ENCODE measurements at places on chromosomes 12 and 14.

GRCh38 chr12:55673638-55674037 is 34.1 kb downstream of the ITGA7 start:
- no peak for DNase-seq

DNA sequence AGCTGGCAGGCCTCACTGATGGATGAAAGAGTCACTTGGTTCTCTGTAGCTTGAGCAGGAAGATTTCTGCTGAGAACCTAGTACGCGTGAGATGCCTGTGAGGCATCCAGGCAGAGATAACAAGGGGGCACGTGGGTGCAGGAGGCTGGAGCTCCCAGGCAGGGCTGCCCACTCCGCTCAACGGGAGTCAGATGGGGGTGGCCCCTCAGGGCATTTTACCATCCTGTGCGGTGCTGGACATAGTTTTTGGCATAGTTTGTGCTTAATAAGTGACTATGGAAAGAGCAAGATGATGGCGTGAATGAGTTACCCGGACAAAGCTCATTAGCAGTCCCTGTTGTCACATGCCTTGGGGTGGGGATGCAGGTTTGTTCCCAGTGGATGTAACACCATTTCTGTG is 182.8 kb downstream of the TSPAN9 start:
- DNase-seq = no peak

- DNase-seq = no peak
Observed at GRCh38 chr12:131223171-131223761, 269.6 kb downstream of the ADGRD1 start.

GRCh38 chr12:70686299-70686698 is 49.1 kb upstream of the PTPRB start:
- DNase-seq = no peak

GRCh38 chr14:52741865-52742264 is 11.9 kb downstream of the STYX start:
- no peak for DNase-seq

- peak; percentile 20 for DNase-seq
Observed at GRCh38 chr14:63897721-63898163, 44.9 kb downstream of the SYNE2 start.

DNA sequence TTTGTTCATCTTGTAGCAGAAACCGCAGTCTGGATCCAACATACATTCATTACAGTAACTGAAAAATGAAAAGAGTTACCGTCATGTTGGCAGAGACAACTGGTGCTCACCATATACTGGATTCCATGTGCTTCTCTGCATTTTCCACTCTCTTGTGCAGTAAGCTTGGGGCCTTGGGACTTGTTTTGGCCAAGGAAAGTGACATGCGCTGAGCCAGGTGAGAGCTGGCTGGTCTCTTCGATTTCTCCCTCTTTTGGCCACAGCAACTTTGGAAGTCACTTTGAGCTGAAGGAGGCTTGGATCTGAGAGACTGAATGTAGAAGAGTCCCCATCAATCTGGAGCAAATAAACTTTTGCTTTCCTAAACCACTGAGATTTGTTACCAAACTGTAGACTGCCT is 210.6 kb upstream of the ABCD2 start:
- no peak for DNase-seq

DNA sequence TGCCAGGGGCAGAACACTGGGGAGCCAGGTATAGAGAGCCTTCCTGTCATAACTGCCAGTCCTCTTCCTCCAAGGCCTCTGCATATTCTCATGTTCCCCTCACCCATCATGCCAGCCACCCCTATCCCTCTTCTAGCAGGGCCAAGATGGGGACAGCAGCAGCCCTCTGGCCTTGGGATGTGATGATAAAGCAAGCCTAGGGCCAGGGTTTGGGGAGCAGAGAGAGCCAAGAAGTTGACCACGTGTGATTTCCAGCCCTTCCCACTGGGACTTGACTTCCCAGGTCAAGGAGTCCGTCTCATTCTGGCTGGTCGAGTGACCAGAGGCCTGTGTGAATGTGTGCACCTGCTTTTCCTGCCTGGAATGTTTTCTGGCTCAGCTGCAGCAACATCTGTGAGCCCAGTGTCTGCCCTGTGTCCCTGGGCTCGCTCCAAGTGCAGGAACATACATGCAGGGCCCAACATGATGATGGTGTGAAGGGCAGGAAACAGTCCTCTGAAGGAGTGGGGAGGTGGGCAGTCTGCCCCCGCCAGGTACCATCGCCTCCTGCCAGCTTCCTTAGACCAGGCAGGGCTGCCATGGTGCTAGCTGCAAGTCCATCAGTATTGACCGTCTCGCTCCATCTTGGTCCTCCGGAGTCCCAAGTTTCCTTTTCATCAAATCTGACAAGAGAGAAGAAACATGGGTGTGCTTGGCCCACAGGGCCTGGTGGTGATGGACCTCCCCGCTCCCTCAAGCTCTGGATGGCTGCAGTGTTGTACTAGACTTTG is 21.0 kb downstream of the VASH1 start:
- no peak for DNase-seq

DNA sequence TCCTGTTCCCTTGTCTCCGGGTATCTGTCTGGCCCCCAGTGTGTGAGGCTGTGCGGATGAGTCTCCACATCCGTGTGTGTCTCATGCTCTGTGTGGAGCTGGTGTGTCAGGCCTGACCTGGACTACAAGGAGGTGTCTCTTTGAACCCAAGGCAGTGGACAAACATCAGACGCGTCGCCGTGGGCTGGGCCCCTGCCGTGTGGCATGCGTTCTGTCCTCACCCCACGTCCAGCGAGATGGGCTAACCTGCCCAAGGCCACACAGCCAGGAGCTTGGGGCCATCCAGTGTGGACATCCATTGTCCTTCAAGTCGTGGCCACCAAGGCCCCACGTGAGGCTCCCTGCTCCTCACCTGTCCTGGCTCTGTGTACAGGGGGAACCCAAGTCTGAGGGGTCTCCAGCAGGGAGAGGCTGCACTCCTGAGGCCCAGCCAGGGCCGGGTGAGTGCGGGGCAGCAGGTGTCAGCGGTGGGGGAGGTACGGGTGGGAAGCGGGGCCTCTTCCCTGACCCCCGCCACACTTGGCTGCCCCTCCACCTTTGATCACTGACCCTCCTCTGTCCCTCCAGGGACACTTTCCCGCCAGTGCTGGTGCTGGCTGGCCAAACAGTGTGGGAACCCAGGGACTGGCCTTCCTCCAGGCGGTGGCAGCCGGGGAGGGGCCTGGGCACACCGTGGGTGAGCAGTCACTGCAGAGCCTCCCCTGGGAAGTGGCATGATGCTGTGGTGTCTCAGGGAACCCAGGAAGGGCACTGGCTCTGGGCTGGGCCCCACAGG is 48.5 kb downstream of the CYP46A1 start:
- no peak for DNase-seq

- no peak for DNase-seq
Observed at GRCh38 chr12:7376196-7376595, 67.8 kb downstream of the CD163L1 start.

DNA sequence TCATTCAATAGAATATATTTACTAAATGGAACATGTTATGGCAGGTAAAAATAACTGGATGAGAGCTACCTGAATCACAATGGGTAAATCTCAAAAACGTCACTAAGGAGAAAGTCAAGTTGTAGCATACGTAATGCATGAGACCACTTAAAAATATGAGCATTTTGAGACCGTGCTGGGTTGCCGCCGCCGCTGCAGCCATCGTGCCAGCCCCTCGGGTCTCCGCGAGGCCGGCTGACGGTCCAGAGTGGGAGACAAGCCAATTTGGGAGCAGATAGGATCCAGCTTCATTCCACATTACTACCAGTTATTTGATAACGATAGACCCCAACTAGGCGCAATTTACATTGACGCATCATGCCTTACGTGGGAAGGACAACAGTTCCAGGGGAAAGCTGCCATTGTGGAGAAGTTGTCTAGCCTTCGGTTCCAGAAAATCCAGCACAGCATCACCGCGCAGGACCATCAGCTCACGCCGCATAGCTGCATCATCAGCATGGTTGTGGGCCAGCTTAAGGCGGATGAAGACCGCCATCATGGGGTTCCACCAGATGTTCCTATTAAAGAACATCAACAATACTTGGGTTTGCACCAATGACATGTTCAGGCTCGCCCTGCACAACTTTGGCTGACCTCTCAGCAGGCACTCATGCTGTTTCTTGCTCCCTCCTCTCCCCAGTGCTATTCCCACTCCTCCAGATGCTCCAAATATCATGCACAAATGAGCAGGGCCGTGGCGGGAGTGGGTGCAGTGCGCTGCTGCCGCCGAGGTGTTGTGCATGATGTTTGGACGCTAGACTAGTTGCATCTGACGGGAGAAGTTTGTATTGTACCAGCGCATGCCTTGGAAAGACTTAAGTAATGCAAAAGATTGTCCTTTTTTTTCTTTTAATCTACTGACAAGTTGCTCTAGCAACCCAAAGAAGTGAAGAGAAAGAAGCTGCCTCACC is 6.3 kb upstream of the BRMS1L start:
- no peak for DNase-seq

- peak; percentile 85 for DNase-seq
Observed at GRCh38 chr14:74913986-74914573, 9.0 kb downstream of the RPS6KL1 start.

DNA sequence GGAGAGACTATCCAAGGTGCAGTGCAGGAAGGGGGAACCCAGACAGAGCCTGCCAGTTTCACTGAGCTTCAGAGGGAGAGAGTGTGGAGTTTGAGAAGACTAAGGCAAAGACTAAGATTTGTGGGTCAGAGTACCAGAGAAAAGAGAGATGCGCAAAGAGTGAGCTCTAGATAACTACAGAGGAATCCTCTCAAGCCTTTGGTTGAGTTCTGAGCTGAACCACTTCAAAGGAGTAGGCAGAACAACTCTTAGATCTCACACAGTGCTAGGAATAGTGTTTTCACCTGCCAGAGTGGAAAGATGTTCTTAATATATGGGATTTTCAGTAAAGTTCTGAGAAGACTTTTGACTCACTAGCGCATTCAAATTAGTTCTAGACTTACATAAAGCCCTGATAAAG is 10.7 kb upstream of the M6PR start:
- DNase-seq = no peak

GRCh38 chr12:124531281-124531745 is 36.1 kb downstream of the NCOR2 start:
- DNase-seq = peak; percentile 68

GRCh38 chr14:59284059-59284458 is 95.6 kb downstream of the DAAM1 start:
- no peak for DNase-seq

DNA sequence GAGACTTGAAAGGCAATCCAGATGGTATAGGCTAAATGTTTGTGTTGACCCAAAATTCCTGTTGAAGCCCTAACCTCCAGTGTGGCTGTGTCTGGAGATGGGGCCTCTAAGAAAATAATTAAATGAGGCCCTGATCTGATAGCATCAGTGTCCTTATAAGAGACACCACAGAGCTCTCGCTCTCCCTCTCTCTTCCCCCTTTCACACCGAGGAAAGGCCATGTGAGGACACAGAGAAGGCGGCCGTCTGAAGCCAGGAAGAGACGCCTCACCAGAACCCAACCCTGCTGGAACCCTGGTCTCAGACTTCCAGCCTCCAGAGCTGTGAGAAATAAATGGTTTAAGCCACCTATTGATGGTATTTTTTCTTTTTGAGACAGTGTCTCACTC is 87.5 kb downstream of the SCARB1 start:
- no peak for DNase-seq

DNA sequence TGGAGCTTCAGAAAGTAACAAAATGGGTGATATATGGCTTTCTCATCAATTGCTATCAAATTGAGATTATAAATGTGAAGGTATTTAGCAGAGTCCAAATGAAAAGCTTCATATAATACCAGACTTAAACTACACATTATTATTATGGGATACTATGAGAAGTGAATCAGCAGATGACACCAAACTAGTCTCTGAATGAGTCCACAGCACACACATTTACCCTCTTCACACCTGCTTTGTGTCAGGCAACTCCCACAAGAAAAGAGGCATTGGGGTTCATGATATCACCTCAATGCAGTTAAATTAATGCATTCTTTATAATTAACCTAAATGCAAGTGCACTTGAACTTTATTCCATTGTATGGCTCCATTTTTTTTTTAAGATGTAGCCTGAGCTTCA is 330.5 kb downstream of the BCL11B start:
- no peak for DNase-seq

DNA sequence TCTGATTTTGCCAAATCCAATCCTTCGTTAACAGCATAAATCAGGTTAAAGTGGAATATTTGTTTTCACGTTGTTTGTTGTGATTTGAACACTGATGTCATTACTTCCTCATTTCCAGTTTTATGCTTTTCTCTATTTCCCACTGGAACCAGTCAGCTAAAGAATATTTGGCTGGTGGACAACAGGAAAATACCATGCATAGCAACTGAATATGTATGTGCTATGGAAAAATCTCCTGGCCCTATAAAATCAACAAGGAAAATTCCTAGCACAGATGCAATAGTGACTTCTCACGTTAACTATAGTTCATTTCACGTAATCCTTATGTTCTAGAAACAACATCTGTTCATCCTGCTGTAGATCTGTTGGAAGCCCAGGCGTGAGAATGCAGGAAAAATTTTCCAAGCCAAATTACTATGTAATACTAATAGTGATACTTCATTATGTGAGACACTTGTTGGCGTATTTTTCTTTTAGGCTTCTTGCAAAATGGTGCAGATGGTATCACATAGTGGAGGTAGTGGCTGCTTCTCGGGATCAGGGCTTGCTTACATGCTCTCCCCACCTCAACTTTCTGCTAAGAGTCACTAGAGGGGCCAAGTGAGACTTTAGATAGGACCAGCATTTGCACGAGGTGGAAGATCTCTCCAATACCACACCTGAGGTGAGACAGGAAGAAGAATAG is 86.3 kb upstream of the USP44 start:
- no peak for DNase-seq

GRCh38 chr12:121004253-121004815 is 12.0 kb downstream of the C12orf43 start:
- no peak for DNase-seq

- DNase-seq = no peak
Observed at GRCh38 chr14:79050787-79051727, 880.9 kb downstream of the NRXN3 start.

DNA sequence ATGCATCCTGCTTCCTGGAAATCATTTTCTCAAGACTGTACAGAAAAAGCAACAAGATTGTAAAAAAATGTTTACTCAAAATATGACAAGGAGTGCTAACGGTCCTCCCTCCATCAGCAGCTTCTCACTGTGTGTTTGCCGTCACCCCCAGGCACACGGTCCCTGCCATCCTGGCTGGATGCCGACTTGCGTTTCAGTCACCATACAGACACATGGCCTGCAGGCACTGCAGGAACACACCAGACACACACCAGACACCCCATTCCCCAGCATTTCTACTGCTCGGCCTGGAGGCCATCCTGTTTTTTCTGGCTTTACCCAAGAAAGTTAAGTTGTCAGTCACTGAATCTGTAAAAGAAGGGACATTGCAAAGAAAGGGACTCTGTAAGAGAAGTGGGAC is 10.8 kb downstream of the KCNK10 start:
- no peak for DNase-seq

GRCh38 chr12:127127897-127128296 is 1139.1 kb upstream of the TMEM132C start:
- DNase-seq = no peak

DNA sequence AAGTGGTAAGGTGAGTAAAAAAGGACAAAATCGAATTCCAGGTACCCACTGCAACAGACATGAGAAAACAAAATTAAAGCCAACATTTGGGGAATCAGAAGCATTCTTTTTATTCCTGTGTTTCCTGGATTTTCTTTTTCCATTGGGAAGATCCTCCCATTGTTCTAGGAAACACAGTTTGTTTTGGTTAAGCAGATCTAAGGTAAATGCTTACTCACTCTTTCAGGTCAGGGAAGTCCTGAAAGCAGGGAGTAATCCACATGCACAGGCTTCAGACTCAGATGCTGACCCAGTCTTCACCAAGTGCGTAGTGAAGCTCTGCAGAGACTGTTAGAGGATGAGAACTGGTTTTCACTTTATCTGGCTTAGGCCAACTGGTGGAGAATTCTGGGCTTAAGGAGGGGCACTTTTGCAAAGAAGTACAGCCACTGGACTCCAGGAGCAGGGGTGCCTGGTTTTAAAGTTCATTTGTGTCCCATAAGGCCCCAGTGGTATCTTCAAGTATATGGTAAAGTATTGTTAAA is 57.7 kb downstream of the RPAP3 start:
- no peak for DNase-seq

All from cardiac muscle cell (in vitro differentiated cells and primary cell).